Colonic mucosa (tissue), 4 donors: ENCODE measurements at places on chromosomes 16 and 17. TPM values are rescaled to one million over a fixed set of nuclear protein-coding genes. Genes with fewer than 3 reads are reported as not detected.
A peak's percentile ranks its signal among the peaks of the same experiment; 100 is the strongest.

STAC2 gene
- 0.11 TPM for total RNA-seq

DNA sequence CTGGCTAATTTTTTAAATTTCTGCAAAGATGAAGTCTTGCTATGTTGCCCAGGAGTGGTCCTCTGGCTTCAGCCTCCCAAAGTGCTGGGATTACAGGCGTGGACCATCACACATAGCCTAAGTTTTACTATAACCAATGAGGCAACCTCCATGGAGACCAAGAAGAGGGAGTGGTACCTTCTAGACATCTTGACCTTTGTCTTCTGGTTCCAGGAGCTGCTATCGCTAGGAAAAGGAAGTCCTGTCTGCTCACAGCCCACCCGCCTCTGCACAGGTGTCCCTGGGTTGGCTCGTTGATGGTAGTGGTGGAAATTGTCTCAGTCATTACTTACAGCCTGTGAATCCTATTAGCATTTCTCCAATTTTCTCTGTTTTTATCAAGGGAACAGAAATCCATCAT, 169.7 kb downstream of the PRKCA start:
- no peaks in the 10 kb centered on the region for H3K27me3 ChIP-seq
- H3K36me3 ChIP-seq, result no peaks in the 10 kb centered on the region
- peaks cover 4% of the 10 kb centered on the region for H3K4me1 ChIP-seq

- H3K4me3 ChIP-seq, result peak overlapping the region; percentile 91
- H3K36me3 ChIP-seq, result no peaks in the 10 kb centered on the region
- no peak for DNase-seq
- peaks cover 16% of the 10 kb centered on the region for H3K4me1 ChIP-seq
- peak overlapping the region; percentile 86 for H3K27ac ChIP-seq
Observed at GRCh38 chr17:78377858-78378224, 608 bp upstream of the PGS1 start.

DNA sequence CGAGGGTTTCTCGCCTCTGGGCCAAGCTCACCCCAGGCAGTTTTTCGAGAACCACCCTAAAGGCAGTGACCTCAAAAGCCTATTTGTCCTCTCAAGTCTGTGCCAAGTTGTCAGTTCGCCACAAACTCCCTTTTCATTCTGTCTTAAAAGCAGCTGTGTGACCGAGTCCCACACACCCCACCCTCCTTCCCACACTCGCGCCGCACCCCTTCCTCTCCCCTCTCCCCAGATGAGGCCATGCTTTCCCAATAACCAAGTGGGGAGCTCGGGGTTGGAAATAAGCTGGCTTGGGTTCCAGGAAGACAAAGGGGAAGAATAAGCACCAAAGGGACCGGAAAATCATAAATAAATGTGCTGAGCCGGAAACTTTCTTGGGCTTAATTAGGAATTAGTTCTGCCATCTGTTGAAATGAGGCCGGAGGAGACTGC, 36.7 kb downstream of the GRIN2C start:
- H3K4me3 ChIP-seq, result no peak overlapping the region
- H3K27me3 ChIP-seq, result no peaks in the 10 kb centered on the region
- no peak for DNase-seq

DNA sequence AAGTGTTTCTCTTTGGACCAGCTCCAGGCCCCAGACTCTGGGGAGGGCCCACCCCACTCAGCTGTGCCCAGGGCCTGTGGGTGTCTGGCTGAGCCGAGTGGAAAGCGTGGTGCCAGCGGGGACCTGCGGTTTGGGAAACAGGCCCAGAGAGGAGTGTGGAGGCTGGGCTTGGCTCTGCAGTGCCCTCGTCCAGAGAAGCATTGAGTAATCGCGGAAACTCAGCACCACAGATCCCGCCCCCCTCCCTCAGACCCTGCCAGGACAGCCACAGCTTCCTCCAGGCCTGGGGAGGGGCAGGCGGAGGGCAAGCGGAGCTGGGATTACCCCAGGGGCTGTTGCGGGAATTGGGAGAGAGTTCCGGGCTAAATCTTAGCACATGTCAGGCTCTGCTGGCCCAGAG, 14.6 kb upstream of the PITPNA start:
- H3K36me3 ChIP-seq, result no peaks in the 10 kb centered on the region
- DNase-seq, result peak; percentile 70
- H3K27ac ChIP-seq, result peak overlapping the region; percentile 76
- no peak overlapping the region for H3K4me3 ChIP-seq
- H3K4me1 ChIP-seq, result peaks cover 16% of the 10 kb centered on the region

DNA sequence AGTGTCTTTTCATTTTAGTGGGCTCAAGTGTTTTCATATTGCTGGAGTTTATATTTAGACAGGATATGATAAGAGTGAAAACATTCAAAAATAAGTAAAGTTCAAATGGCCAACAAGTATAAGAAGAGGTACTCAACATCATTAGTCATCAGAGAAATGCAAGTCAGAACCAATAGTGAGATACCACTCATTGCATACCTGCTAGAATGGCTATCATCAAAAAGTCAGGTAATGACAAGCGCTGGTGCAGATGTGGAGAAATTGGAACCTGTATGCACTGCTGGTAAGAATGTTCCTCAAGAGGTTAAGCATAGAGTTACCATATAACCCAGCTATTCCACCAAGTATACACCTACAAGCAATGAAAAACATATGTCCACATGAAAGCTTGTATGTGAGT, 87.8 kb downstream of the WNT3 start:
- H3K36me3 ChIP-seq, result no peaks in the 10 kb centered on the region
- no peak for DNase-seq
- no peak overlapping the region for H3K27ac ChIP-seq
- no peaks in the 10 kb centered on the region for H3K27me3 ChIP-seq
- H3K4me3 ChIP-seq, result no peak overlapping the region

DNA sequence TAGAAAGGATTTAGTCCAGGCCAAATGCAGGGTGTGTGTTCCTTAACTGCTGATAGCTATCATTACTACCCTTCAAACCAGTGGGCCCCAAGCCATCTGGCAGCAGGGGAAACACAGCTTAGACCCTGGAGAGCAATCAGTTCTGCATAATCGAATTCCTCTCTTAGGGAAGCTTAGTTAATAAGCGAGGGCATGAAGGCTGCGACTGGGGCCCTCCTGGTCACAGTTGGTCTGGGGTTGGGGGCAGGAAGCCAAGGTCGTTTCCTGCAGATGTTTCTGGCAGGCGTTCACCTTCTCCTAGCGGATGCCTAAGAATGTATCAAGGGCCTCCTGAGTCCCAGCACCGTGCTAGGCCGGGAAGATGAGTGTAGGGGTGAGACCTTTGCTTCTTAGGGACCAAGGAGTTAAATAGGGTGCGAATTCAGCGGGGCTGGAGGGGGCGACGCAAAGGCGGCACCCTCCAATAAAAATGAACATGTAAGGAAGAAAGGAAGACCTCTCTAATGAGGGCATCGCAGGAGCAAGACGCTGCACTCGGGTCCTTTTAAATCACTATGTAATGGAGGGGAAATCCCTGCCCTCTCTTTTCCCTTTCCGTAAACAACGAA, 16.5 kb upstream of the EEF2K start:
- no peaks in the 10 kb centered on the region for H3K36me3 ChIP-seq
- H3K4me3 ChIP-seq, result peak overlapping the region; percentile 73
- H3K27ac ChIP-seq, result peak overlapping the region; percentile 97
- peak; percentile 61 for DNase-seq
- H3K4me1 ChIP-seq, result peaks cover 12% of the 10 kb centered on the region

DNA sequence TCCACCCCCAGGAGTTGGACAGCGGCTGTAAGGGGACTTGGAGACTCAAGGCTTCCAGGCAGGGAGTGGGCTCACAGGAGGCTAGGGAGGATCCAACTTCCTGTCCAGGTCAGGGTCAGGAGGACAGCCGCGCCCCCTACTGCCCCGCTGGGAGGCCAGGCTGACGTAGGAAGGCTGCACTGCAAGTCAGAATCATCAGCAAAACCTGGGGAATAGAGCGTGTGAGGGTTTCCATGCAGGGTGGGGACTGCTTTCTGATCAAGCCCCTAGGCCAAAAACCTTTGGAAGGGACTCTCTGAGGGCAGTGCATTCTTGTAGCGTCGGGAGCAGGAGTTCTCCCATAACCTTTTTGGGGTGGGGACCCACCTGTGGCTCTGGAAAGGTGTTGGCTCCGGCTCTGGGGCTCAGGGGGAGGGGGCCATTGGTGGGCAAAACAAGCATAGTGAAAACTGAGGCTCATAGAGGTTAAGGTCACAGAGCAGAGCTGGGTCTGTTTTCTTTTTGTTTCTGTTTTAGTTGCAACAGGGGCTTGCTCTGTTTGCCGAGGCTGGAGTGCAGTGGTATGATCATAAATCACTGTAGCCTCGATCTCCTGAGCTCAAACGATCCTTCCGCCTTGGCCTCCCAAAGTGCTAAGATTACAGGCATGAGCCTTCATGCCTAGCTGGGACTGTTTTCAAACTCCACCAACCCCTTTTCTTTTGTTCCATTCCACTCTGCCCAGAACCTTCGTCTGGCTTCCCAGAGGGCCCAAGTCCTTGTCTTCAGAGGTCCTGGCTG, 22.1 kb downstream of the RAI1 start:
- H3K36me3 ChIP-seq, result no peaks in the 10 kb centered on the region
- no peak overlapping the region for H3K4me3 ChIP-seq
- peaks cover 13% of the 10 kb centered on the region for H3K4me1 ChIP-seq
- no peak overlapping the region for H3K27ac ChIP-seq
- no peaks in the 10 kb centered on the region for H3K27me3 ChIP-seq

DNA sequence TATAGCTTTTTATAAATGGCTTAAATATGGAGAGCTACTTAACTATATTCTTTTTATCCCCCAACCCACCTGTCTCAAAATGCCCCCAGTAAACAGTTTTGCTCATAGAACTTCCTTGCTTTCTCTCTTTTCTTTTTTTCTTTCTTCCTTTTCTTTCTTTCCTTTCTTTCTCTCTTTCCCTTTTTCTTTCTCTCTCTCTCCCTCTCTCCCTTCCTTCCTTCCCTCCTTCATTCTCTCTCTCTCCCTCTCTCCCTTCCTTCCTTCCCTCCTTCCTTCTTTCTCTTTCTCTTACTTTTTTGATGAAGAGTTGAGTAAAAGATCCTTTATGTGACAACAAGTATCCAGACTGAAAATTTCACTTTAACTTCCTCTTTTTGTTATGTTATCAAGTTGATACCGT, 48.2 kb downstream of the KCNJ2 start:
- no peak overlapping the region for H3K4me3 ChIP-seq
- no peak for DNase-seq
- H3K4me1 ChIP-seq, result no peaks in the 10 kb centered on the region
- H3K27me3 ChIP-seq, result no peaks in the 10 kb centered on the region
- H3K36me3 ChIP-seq, result no peaks in the 10 kb centered on the region
- no peak overlapping the region for H3K27ac ChIP-seq

DNA sequence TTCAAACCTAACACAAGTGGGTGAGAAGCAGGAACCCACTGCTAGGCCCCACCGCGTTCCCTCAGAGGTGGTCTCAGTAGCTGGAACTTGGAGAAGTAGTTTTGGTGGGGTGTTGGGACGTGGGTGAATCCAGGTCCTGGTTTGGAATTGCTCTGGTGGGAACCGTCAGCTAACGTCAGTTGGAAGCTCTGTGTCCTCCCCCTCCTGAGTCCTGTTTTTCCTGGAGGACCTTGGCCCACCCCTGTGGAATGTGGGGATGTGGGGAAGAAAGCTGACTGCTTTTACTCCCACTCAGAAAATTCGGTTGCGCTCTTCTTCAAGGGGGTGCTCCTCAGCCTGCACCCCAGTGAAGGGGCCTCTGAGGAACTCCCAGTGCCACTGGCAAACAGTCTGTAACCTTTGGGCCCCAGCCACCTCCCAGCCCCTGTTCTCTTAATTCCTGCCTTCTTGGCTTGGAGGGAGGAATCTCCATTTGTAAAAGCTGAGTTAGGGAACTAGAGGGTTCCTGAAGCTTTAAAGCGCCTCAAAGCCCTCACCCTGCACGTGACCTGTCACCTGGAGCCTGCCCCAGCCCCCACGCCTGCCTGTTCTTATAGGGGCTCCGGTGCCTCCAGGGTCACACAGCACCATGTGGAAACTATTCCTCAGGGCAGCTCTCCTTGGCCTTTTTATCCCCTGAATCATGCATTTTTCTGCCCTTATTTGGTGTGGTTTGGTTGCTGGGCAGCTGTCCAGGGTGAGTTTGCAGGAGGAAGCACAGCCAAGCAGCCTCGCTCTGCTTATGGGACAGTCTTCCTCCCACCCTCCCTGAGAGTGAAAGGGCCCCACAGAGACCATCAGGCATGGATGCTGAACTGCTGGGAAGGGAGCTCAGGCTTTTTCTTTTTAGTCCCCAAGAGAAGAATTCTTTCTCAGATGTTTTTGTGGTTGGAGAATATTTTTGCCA, 16.2 kb upstream of the NAGLU start:
- H3K27ac ChIP-seq, result peak overlapping the region; percentile 95
- H3K27me3 ChIP-seq, result no peaks in the 10 kb centered on the region
- peak; percentile 87 for DNase-seq
- H3K4me3 ChIP-seq, result no peak overlapping the region
- no peaks in the 10 kb centered on the region for H3K36me3 ChIP-seq

DNA sequence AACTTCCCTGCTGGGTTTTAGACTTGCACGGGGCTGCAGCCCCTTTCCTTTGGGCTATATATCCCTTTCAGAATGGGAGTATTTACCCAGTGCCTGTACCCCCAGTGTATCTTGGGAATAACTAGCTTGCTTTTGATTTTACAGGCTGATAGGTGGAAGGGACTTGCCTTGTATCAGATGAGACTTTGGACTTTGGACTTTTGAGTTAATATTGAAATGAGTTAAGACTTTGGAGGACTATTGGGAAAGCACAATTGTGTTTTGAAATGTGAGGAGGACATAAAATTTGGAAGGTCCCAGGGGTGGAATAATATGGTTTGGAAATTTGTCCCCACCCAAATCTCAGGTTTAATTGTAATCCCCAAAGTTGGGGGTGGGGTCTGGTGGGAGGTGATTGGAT, 393.8 kb upstream of the KIF2B start:
- no peak overlapping the region for H3K27ac ChIP-seq
- no peaks in the 10 kb centered on the region for H3K27me3 ChIP-seq
- H3K36me3 ChIP-seq, result no peaks in the 10 kb centered on the region

SCIMP gene
- 1.5 TPM for total RNA-seq

GRCh38 chr16:56658327-56658875, 642 bp downstream of the MT1F start:
- no peaks in the 10 kb centered on the region for H3K4me1 ChIP-seq
- H3K27ac ChIP-seq, result no peak overlapping the region
- peaks cover 8% of the 10 kb centered on the region for H3K27me3 ChIP-seq
- no peak for DNase-seq
- peak overlapping the region; percentile 55 for H3K4me3 ChIP-seq

- H3K4me3 ChIP-seq, result no peak overlapping the region
- H3K27me3 ChIP-seq, result no peaks in the 10 kb centered on the region
- H3K4me1 ChIP-seq, result peaks cover 5% of the 10 kb centered on the region
- no peak overlapping the region for H3K27ac ChIP-seq
- no peaks in the 10 kb centered on the region for H3K36me3 ChIP-seq
- DNase-seq, result no peak
Observed at GRCh38 chr16:21647562-21648164, 4.7 kb downstream of the IGSF6 start.
